ENCODE measurements at places on chromosomes 13 and 19.

GRCh38 chr13:109700176-109700575 lies 86.2 kb downstream of the IRS2 start:
- no peak for DNase-seq

GRCh38 chr13:88115976-88116375 lies 444.8 kb downstream of the SLITRK5 start:
- DNase-seq: no peak

DNA sequence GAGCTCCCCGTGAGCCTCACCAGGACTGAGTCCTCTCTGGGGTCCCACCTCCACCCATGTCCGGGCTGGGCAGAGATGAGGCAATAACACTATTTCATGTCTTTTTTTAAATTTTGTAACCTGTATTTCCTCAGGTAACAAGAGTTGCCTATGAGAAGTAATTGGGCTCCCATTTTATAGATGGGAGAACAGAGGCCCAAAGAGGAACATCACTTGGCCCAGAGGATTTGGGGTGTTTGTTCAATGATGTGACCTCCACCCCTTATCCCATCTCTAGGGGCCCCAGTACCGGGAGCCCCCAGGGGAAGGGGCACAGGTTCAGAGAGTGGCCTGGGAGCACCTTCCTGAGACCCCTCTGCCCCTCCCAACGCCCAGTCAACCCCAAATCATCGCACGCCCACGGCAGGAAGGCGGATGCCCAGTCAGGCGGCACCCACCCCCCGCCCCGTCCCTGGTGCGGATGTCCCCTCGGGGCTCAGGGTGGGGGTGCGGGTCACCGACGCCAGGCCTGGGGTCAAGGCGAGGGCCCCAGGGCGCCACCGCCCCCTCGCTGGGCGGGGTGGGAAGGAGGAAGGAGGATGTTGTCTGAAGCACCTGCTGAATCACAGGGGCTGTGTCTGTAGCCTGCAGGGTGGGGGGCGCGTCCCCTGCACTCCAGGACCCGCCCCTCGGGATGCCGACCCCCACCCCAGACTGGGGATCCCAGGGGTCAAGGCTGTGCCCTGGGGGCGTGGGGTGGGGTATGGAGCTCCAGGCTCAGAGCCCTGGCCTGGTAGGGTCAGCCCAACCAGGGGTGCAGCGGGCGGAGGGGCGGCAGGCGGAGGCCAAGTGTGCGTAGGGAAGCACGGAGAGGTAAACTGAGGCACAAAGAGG lies 9.0 kb upstream of the CIRBP start:
- DNase-seq: no peak

DNA sequence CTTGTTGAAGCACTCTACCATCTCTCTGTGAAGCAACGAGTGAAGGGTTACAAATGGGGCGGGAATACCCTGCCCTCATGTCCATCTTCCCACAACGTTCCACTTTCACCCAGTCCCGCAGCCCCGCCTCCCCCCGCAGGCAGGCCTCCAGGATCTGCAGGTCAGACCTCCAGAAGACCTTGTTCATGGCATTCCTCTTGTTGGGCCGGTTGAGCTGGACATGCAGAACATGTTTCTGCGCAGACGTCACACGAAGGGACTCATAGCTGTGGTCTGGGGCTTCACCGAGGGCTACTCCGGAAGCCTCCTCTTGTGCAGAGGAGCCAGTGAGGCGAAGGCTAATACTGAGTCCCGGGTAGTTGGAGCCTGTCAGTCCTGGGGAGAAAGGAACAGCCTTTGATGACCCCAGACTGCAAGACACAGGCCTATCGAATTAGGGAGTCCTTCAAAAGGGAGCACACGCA lies 420 bp downstream of the ECH1 start:
- DNase-seq: peak; percentile 32

GRCh38 chr19:38288123-38288855 lies 15.8 kb upstream of the C19orf33 start:
- no peak for DNase-seq

- no peak for DNase-seq
Observed at GRCh38 chr13:34939771-34940170, 2.3 kb upstream of the NBEA start.

DNA sequence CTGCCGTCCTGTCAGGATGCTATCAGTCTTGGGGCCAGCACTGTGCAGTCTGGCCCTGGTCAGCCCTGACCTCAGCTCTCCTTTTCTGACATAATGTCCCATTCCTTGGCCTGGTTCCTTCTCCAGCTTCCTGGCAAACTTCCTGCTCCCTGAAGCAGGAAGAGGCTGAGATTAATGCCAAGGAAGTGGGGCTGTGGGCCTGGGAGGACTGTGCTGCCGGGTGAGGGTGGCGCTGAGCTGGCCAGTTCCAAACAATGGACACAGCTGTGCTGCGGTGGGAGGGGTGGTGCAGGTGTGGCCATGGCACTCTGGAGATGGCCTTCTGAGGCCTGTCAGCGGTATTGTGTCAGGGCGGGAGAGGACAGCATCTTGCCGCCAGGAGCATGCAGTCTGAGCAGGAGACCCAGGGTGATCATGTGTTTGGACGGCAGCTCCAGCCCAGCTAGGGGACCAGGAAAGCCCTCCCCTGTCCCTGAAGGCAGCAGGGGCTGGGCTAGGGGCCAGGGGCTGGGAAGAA lies 30.9 kb downstream of the TUBA3C start:
- no peak for DNase-seq

- no peak for DNase-seq
Observed at GRCh38 chr13:29328501-29328900, 267.0 kb downstream of the SLC7A1 start.

- DNase-seq: no peak
Observed at GRCh38 chr13:35817642-35818607, 313.3 kb downstream of the DCLK1 start.

DNA sequence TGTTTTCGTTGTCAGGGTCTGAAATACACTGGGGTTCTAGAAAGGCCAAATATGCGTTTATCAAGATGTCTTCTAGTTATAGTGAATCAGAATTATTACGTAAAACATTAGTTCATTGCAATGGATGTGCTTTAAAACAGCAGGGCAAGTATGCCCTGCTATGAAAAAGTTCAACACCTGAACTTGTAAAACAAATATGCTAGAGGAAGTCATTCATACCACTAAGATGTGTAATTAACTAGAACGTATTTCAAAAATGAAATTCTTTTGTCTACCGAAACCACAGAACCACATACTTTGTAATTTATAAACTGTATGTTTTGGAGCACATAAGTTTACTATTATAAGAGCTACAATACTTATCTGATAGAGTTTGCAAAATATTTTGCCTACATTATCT lies 266.2 kb downstream of the KCTD12 start:
- DNase-seq: no peak

DNA sequence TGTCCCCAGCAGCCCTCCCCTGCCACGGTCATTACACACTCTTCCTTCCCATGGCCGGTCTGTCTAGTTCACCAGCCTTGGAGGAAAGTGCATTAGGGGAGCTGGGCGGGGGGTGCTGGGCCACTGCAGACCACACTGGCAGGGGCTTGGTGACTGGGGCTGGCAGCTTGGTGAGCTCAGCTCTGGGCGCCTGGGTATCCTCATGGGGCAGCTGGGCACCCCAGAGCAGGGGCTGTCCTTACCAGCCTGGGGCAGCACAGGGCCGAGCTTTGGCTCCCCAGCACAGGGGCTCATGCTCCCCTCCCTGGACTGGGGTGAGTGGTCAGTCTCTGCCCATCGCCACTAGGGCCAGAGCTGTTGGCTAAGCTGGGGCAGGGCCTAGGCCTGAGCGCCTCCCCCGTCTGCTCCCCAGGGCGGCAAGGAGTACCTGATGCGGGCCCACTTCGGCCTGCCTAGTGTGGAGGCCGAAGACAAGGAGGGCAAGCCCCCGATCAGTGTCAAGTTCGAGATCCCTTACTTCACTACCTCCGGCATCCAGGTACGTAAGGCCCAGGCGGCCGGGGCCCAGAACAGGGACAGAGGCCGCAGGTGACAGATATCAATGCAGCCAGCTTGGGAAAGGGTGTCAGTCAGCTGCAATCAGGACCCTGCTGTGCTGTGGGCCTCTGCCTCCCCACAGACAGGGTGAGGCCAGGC lies 35.5 kb downstream of the AP1M1 start:
- no peak for DNase-seq

DNA sequence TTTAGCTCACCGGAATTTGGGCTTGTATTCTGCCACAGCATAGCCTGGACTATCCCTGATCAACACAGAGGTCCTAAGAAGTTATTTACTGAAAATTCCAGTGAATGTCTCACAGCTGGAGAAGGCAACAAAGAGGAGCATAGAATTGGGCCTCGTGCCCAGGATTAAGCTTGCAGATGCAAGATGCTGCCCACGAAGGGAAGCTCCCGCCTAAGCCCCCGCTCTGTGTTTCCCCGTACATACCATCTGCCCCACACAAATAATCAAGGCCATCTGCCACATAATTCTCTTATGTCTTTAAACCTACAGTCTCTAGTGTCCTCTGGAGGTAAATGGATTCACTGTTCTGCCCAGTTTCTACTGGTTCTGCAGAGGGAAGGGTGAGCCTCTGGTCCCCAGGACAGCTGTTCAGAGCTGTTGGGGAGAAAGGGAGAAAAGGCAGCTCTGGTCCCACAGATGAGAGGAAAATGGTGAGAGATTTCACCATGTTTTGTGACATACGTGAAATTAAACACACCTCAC lies 7.4 kb upstream of the TPP2 start:
- DNase-seq: no peak

DNA sequence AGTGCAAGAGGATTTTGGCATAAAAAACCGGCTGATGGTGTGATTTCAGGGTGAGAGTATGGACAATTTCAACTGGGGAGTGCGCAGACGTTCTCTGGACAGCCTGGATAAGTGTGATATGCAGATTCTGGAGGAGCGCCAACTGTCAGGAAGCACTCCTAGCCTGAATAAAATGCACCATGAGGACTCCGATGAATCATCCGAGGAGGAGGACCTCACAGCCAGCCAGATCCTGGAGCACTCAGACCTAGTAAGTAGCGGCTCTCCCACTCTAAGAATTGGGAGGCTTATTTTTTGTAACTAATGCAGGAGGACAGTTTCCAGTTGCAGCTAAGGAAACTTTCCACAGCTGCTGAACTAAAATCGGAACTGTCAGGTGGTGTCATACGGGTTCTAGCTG lies 53.6 kb downstream of the ZAR1L start:
- no peak for DNase-seq

DNA sequence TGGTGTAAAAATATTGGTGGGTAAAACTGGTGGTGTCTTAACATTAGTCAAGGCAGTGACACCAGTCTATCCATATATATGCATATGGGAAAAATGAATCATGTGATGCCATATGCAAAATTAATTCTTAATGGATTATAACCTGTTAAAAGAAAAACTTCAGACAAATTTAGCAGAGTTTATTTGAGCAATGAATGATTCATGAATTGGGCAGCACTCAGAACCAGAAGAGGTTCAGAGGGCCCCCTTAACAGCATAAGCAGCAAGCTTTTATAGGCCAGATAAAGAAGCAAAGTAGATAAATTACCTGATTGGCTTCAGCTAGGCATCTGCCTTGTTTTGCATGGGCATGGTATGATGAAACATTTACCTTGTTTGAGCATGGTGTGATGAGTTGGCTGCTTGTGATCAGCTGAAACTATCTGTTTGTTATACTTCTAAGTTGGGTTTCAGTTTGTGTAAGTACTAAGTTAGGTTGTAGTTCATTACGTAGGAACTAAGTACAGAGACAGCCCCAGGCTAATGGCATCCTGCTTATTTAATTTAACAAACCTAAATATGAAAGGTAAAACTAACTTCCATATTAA lies 66.6 kb downstream of the DNAJC15 start:
- no peak for DNase-seq

GRCh38 chr13:95880331-95880730 lies 172.9 kb downstream of the UGGT2 start:
- DNase-seq: no peak

DNA sequence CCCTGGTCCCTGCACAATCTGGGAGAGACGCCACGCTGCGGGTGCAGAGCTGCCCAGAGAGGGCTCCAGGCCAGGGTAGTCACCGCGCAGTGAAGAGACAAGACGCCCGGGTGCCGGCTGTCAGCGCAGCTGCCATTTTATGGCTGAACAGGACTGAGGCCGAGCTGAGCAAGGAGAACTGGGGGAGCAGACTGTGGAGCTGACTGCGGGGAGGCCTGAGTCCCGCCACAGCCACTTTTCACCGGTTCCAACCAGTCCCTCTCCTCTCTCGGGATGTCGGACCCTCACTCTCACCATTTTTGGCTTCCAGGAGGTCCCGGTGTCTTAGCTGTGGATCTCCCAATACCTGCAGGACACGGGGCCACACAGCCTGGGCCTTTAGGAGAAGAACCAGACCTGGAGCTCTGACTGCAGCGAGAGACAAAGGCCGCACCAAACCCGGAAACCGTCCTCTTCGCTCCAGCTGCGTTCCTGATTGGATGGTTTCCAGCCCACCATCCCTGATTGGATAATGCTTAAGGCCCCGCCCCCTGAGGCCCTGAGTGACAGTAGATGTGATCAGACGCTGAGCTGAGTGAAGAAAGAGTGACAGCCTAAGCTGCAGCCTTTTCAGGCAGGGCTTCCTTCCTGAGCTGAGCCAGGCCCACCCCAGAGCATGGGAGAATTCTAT lies at the start of gene ZNF626:
ZNF626 (minus strand) TSS at position 422 of the 670 bp plus-strand sequence; CDS start at position 297, 125 bp downstream.
- peak; percentile 87 for DNase-seq

DNA sequence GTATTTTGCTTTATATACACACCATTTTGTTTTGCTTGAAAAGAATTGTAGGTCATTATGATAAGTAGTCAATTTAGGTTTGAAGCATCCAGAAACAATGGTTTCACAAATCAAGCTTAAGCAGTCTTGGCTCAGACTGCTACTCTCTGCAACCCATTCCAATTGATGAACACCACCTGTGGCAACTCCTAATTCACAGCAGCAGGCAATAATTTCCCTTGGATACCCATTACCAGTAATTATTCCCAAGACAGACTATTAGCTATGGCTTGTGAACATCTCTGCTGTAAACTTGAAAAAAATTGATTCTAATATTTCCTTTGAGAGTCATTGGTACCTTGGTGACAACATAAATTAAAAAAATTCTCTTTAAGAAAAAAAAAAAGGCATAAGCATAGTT lies 299.3 kb upstream of the SLITRK6 start:
- DNase-seq: no peak

DNA sequence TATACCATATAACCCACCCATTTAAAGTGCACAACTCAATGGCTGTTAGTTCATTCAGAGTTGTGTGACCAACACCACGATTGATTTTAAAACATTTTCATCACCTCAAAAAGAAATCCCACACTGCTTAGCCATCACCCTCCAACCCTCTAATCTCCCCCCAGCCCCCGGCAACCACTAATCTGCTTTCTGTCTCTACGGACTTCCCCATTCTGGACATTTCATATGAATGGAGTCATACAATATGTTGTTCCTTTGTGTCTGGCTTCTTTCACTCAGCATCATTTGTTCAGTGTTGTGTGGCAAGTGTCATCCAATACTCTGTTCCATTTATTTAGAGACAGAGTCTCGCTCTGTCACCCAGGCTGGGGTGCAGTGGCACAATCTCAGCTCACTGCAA lies 4.0 kb upstream of the PNMA8B start:
- no peak for DNase-seq
